ENCODE measurements at places on chromosomes 3 and 15.

GRCh38 chr15:60374628-60375081 lies 23.1 kb downstream of the ANXA2 start:
- no peak for DNase-seq

- DNase-seq = no peak
Observed at GRCh38 chr3:21062831-21063294, 688.1 kb downstream of the ZNF385D start.

GRCh38 chr15:90097475-90097874 lies 4.8 kb downstream of the IDH2 start:
- no peak for DNase-seq

DNA sequence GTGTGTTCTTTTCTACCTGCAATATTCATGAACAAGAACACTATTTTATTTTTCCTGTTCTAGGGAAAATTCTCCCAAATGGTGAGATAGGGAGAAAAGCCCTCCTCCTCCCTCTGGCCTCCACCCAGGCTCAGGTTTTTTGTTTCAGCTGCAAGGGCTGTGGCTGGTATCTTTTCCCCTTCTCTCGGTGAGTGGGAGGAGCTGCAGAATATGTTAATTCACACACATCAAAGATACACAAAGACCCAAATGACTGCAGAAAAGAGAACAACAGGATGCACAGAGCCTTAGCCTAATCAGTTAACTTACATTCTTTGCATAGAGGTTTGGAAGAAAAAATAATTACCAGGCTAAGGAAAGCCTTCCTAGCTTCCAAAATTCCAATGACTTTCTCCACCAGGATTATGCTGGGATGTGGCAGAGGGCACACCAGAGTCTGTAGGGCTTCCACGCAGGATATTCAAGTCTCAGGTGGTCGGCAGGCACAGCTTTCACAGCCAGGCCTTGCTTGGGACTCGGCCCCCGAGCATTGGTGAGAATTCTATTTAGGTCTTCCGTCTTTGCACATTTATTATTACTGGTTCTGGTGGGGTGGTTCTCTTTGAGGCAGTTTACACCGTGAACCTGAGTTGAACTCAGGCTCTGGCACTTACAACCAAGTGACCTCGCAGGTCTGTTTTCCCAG lies 64.9 kb downstream of the ABHD5 start:
- no peak for DNase-seq

GRCh38 chr3:190516416-190516815 lies 2.5 kb downstream of the IL1RAP start:
- DNase-seq = no peak

DNA sequence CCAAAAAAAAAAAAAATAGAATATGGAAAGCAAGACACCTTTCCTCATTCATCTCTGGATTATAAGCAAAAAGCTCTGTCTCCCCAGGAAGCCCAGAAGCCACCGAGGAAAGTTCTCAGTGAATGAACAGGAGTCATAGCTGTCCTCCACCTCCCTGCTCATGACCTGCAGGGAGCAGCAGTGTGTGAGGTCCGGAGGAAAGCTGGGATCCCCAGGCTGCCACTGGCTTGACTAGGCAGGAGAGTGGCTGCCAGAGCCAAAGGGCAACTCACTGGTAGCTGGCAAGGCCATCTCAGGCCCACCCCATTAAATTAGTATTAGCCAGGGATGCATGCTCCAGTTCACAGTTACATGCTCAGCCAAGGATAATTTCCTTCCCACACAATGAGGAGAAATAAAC lies 191.6 kb upstream of the STT3B start:
- no peak for DNase-seq

GRCh38 chr3:171753025-171753472 lies 57.2 kb downstream of the PLD1 start:
- no peak for DNase-seq

DNA sequence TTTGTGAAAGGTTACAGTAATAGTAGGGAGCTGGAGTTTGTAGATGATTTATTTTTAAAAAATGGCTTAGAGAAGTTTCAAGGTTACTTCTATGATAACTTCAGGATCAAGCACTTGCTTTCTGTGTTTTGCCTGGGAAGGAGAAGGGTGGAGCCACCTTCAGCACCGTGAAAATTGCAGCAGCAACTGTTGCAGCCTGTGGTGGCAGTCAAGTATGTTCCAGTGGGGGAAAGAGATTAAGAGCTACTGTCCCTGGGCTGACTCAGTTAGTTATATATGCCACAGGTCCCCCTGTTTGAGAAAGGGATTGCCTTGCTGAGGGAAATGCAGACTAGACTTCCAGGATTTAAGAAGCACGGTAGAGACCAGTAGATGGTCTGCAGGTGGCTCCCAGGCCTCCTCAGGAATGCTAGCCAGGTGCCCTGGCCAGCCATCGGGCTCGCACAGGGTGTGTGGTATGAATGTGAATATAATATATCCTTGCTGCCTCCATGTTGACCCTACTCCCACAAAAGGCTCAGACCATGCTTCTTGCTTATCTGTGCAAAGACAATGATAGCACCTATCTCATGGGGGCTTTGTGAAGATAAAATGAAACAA lies 389.5 kb downstream of the CACNA2D3 start:
- DNase-seq = no peak

DNA sequence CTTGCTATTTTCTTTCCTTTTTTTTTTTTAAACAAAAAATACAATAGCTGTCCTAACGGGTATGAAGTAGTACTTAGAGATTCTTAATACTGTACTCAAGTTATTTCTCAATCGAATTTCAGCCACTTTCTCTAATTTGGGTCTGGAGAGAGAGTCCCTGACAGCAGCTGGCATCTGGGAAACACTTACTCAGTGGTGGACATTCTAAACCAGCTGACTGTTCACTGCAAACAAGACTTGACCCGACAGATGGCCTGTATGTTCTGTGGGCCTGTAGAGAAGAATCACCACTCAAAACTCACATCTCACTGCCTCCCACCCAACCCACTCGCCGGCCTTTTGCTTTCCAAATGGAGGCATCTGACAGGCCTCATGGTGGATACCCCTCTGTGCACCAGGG lies 199.6 kb downstream of the ATP10A start:
- no peak for DNase-seq

GRCh38 chr15:87209891-87210689 lies 1046.4 kb downstream of the NTRK3 start:
- no peak for DNase-seq

DNA sequence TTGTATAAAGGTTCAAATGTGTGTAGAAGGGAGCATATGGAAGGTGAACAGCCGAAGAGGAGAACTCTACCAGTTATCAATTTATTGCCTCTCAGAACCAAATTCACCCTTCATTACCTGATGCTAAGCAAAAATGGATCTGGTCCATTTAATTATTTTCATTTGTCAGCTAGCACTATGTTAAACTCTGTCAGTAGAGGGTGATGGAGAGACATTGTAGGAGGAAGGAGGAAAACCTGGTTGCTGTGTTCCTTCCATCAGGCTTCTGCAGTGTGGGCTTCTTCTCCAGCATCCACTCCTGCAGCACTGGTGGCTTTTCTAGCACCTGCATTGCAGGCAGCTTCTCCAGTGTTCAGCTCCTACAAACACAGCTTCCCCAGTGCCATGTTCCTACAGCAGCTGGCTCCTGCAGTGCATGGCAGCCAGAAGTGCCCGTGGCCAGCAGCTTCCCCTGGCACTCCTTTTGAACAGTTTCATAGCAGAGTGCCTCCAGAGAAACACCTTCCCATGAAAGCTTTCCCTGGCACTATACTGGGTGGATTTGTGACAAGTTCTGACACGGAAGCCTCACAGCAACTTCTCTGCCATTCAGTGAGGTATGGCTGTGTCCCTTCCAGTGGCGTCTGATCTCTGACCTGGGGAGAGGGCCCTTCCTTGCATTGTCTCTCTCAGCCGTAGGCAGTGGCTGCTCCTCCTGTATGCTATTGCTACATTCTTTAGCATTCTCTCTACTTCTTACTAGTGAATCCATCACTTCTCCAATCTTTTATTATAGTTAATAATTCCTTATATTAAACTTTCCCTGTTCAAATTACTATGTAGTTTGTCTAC lies 14.6 kb upstream of the IL17RD start:
- DNase-seq = no peak

DNA sequence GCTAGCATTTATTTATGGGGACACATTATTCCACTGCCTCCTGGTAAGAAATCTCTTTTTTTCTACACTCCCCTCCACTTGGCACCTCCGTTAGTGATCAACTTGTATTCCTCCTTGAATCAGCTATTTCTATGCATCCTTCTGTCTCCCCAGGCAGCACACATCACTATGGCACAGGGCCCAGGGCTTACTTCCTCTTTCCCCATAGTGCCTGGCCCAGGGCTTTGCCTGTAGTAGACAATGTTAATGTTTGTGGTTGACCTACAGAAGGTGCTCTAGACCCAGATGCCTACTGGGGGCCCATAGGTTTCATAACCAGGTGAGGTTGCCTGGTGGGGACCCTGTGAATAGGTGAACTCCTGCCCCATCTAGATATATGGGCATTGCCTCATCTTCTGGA lies 44.9 kb downstream of the EPHB1 start:
- no peak for DNase-seq

GRCh38 chr3:172319595-172319994 lies 128.7 kb downstream of the GHSR start:
- DNase-seq = no peak
